Type B pancreatic cell (in vitro differentiated cells): ENCODE measurements at places on chromosomes 2 and 18. TPM values are rescaled to one million over a fixed set of nuclear protein-coding genes. Genes with fewer than 3 reads are reported as not detected.
A peak's percentile ranks its signal among the peaks of the same experiment; 100 is the strongest.

CEP192 gene
- 19.8 and 37.5 TPM in 2 replicates for total RNA-seq

GRCh38 chr2:208358758-208359631 is 47.6 kb upstream of the PTH2R start:
- DNase-seq: no peak

- no peak for DNase-seq
Measured at GRCh38 chr18:39455285-39455684, 1889.7 kb upstream of the CELF4 start.

- no peak for DNase-seq
Measured at GRCh38 chr2:26951236-26951635, 19.2 kb upstream of the MAPRE3 start.

G6PC2 gene
- total RNA-seq: 2.1 and 2.8 TPM in 2 replicates

DNA sequence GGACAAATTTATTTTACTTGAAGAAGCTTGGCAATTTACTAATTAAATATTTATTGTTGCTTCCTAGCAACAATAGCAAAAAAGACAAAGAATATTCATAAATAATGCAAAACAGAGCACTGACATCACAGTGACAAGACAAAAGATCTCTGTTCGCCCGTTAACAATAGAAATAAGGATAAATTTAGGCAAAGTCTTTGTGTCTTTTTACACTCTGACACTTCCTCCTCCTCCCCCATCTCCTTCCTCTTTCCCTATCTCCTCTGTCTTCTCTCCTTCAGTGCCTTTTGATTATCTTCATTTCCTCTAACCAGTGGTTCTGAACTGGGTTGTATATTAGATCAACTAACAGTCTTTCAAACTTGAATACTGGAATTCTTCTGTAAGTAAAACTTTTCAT is 808.4 kb downstream of the ERBB4 start:
- no peak for DNase-seq

UGT1A8 gene
- 0.17 TPM in 1 of 2 replicates, not detected in the other for total RNA-seq

CLEC4F gene
- not detected in 2 replicates for total RNA-seq

- no peak for DNase-seq
Measured at GRCh38 chr18:75047240-75047961, 161.5 kb downstream of the PTGR3 start.

DNA sequence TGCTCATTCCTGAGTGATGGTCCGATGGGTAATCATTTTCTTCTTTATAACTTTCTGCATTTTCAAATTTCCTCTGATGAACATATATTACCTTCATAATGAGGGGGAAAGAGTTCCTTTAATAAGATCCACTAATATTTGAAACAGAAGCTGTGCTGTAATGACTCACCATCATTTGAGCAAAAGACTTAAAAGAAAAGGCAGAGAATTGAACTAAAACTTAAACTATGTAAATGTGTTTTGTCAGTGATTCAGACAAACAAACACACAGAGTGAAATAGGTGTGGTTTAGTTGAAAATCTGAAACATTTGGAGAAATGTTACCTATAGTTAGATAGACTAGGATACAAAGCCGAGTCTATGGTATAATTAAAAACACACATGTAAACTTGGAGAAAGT is 209.6 kb downstream of the STK39 start:
- DNase-seq: no peak

EXOC6B gene
- total RNA-seq: 46.1 and 62.6 TPM in 2 replicates

- no peak for DNase-seq
Measured at GRCh38 chr2:8141079-8141707, 540.7 kb upstream of the ID2 start.

DNA sequence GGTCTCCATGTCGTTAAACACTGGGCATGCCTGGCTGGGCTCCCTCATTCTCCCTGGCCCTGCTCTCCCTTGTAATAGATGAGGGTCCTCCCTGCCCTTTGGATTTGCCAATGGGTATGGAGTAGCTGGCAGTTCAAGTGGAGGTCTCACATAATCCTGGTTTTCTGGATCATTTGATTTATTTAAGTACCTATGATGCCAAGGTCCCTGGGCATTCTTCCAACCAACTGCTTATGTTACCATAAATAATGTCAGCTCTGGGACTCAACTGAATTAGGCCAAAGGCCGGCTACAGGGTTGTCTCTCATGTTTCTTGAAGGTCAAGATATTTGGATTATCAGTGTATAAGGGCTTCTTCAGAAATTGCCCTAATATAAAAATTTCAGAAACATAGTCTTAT is 104.9 kb upstream of the LYPD6 start:
- no peak for DNase-seq

ASB18 gene
- total RNA-seq: not detected in 2 replicates

TIGD1 gene
- total RNA-seq: 7.2 and 10.8 TPM in 2 replicates

ATP6V1C2 gene
- total RNA-seq: 0.93 and 1.1 TPM in 2 replicates

DNA sequence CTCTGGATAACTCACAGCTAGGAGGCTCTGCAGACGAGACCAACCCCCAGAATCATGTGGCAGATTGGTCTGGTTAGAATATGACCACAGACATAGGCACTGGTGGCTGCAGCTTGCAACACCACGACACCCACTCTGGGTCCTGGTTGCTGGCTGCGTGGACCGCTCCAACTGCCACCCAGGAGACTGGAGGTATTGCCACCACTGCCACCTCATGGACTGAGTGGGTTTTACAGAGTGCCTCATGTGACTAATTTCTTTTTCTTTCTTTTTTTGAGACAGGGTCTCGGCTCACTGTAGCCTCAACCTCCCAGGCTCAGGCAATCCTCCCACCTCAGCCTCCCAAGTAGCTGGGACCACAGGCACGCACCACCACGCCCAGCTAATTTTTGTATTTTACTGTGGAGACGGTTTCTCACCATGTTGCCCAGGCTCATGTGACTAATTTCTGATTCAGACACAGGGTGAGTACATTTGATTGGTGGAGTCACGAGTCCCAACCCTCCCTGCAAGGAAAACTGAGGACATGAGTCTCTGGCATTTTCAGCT is 29.9 kb upstream of the NT5DC4 start:
- DNase-seq: peak; percentile 25
